ENCODE measurements at places on chromosomes 1 and 21.

DNA sequence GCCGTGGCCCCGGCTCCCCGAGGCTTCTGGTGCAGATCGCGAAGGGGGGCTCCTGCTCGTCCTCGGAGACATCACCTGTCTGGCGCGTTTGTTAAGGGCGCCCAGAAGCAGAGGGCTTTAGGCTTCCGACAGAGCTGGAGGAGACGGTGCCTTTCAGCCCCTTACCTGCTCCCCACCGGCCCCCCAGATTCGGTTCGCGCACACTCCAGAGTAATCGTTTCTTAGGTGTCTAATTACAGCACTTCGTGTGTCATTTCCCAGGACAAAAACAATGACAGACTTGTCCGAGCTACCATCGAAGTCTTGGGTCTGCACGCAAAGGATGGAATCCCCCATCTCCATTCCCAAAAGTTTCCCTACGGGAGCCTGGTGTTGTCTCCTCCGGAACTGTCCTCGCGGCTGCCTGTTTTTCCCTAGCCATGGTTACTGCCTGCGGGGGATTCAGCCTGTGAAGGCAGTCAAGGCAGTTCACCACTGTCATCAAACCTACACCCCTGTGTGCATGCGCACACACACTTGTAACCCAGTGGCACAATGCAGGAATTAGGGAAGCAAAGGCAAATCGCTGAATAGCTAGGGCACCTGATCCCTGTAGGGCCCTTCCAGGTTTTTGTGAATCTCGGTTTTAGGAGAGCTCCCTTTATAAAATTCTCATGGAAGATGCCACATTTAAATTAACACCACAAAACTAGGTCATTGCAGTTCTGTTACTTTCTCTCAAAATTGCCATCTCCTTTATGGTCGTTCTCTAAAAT lies 738 bp upstream of the CDC42BPA start:
- DNase-seq, result no peak

DNA sequence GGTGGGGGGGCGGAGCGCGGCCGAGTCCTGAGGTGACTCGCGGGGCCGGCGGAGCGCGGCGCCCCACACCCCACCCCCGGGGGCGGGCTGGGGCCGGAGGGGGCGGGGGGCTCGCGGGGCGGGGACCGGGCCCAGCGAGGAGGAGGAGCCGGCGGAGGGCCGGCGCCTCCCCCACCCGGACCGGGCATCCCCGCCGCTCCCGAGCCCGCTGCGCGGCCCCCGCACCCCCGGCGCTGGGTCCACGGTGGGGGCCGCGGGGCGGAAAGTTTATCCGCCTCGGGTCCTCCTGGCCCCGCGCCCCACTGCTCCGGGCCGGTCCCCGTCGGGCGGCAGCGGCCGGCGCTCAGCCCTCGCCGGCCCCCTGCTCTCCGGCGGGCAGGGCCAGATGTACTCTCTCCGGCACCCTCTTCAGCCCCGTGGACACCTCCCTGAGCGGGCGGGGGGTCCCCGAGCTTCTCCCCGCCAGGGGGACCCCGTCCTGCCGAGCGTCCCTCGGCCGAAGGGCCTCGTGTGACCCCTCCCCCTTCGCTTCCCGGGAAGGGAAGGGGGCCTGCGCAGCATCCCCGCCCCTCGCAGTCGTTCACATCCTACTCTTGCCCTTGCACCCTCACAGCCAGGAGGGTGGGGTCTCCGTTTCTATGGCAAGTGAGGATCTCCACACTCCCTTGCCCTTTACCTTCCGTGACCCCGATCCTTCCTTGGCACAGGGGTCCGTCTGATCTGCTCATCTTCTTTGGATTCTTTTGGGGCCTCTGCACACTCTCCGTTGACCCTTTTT lies 663 bp downstream of the CAMTA1 start:
- no peak for DNase-seq

- no peak for DNase-seq
Measured at GRCh38 chr1:109134423-109134822, 20.5 kb downstream of the ELAPOR1 start.

DNA sequence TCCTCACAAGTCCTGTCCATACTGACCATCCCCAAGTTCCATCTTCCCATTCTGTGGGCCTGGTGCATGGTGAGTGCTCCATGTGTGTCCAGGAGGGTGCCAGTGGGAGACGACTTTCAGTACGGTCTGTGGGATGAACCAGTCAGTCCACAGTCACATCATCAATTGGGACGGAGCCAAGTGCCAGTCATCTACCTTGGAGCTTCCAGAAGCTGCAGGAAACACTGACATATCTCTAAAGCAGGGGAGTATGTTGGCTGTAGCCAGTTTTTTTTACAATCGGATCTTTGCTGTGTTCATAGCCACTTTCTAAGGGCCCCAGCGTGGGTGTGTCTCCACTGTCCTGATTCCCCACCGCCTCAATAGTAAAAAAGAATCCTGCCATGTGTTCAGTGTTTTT lies 13.6 kb upstream of the TRIM17 start:
- no peak for DNase-seq
